ENCODE measurements at places on chromosomes 6 and 20.

- DNase-seq, result no peak
Measured at GRCh38 chr6:40516429-40516828, 70.7 kb downstream of the LRFN2 start.

- no peak for DNase-seq
Measured at GRCh38 chr6:10891960-10892359, 5.1 kb downstream of the SYCP2L start.

- no peak for DNase-seq
Measured at GRCh38 chr20:24332956-24333355, 136.5 kb upstream of the SYNDIG1 start.

- no peak for DNase-seq
Measured at GRCh38 chr6:159931112-159931511, 37.8 kb upstream of the IGF2R start.

- no peak for DNase-seq
Measured at GRCh38 chr6:27867945-27868300, 44.3 kb downstream of the OR2B2 start.

DNA sequence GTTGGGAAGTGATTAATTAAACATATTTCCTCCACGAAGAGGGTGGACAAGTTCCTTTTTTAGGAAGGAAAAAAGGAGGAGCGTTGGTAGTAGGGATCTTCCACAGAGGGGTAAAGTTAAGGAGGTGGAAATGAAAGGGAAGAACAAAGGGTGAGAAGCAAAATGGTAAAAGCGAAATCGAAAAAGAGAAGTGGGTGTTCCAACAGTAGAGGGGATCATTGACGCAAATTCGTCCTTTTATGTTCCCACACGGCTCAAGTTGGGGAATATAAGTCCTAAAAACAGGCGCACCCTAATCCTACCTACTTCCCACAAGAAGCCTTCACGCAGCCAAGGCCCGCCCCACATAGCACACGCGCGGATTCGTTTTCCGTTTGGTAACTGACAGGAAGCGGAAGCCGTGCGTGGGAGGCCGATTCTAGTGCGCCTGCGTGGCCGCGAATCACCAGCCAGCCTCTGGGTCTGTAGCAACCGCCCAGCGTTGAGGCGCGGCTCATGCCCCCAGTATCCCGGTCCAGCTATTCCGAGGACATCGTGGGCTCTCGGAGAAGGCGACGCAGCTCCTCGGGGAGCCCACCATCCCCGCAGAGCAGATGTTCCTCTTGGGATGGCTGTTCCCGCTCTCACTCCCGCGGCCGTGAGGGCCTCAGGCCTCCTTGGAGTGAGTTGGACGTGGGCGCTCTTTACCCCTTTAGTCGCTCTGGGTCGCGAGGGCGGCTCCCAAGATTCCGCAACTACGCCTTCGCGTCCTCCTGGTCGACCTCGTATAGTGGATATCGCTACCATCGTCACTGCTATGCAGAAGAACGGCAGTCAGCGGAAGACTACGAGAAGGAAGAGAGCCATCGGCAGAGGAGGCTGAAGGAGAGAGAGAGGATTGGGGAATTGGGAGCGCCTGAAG is at the start of gene NKAPL:
Gene NKAPL (plus strand): TSS at position 421 of the 901 bp plus-strand sequence. CDS start 75 bp downstream, at position 496.
- peak; percentile 45 for DNase-seq

GRCh38 chr6:142700032-142700431 is 244.9 kb downstream of the HIVEP2 start:
- DNase-seq, result no peak

DNA sequence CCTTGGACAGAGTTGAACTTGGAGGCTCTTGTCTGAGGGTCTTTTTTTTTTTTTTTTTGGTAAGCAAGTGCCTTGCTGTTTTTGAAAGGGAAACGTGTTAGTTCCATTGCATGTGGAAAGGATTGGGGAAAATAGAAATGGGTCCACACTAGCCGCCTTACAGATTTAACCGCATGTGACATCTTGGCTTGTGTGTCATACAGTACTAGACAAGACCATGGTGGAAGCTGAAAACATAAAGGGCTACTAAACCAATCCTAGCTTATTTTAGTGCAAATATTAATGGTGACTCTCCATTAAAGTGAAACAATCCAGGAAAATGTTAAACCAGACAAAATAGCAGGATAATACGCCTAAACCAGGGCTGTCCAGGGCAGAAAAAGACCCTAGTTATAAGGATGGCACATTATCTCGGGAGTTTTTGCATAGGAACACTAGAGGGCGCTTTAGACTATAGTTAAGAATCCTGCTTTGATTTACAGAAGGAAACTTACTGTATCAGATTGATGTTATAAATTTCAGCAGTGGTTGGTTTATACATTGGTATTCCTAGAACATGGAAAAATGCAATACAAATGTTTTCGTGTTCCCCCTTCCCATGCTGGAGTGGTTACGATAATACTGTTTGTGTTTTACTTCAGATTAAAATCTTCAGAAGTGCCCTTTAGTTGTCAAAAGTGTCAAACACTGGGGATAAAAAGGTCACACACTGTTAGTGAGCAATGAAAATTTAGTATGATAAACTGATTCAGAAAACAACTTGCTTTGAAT is 59.8 kb upstream of the DEK start:
- no peak for DNase-seq

- no peak for DNase-seq
Measured at GRCh38 chr6:47203266-47203937, 106.3 kb downstream of the TNFRSF21 start.

Measured in stimulated activated CD4-positive, alpha-beta T cell treated with anti-CD3 and anti-CD28 coated beads, Interleukin-15, amount 100 ng/mL, for 1 hour (primary cell).